Renal cortical epithelial cell (primary cell): ENCODE measurements at places on chromosomes 2 and 18.
A peak's percentile ranks its signal among the peaks of the same experiment; 100 is the strongest.

DNA sequence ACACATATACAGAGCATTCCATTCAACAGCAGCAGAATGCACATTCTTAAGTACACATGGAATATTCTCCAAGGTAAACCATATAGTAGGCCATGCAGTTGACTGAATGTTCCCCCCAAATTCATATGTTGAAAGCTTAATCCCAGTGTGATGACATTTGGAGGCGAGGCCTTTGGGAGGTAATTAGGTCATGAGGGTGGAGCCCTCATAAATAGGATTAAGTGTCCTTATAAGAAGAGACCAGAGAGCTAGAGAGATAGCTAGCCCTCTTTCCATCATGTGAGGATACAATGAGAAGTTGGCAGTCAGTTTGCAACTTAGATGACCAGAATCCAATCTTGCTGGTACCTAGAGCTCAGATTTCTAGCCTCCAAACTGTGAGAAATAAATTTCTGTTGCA is 27.6 kb downstream of the TMEM185B start:
- DNase-seq = no peak

GRCh38 chr2:209629597-209629996 is 142.0 kb upstream of the UNC80 start:
- peak; percentile 94 for DNase-seq

DNA sequence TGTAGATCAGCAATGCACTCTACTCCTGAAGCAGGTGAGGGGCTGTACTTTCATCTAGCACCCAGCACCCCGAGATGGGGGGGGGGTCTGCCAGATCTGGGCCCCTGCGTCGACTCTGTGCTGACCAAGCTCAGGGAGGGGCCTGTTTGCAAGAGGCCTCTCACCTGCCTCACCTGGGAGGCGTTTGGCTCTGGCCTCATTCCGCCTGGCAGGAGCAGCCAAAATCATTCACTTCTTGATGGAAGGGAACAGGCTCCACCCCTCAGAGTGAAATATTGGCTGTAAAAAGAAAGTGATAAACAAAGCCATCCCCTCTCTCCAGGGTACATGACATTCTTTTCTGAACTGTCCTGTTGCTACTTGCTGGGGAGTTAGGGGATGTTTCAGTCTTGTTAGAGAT is 10.7 kb upstream of the IL1R2 start:
- DNase-seq = no peak

- DNase-seq = no peak
These were observed 10.3 kb downstream of the ASXL3 start for GRCh38 chr18:33588361-33588760.

- no peak for DNase-seq
These were observed 30.0 kb upstream of the BMP10 start for GRCh38 chr2:68901199-68901514.

DNA sequence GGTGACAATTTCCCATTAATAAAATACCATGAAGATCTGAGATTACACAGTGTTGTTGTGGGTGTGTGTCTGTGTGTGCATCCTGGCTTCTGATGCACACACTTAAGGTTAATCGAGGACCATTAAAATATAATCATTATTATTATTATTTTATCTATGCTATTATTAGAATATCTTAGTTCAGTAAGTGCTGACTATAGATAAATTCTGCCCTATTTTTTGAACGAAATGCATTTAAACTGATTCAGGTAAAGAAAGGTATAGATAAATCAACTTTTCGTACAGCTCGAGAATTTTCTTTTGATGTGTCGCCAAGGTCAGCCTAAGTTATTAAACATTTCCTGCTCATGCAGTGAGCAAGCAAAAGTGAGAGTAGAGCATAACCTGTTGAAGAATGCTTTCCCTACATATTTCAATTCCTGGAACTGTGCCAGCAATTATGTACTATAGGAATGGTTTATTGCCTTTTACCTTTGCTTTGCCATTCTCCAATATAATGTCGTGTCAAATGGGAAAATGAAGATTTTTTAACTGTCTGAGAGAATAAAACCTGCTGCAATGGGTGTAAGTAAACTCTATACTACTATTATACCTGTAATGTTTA is 25.8 kb downstream of the KCNJ3 start:
- DNase-seq = no peak

DNA sequence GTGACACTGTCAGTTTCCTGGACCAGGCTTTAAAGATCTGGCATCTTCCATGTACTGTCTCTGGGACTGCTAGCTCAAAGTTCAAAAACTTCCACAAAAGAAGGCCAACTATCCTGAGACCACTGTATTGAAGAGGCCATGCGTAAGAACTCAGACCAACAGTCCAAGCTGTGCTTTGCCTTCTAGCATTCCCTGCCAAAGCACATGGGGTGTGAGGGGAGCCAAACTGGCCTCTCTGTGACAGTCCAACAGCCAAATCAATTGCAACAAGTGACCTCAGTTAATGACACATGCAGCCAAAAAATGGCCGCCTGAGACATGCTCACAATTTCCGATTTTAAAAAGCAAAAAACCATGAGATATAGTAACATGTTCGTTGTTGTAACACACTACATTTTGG is 160.3 kb upstream of the CDH19 start:
- no peak for DNase-seq

GRCh38 chr2:67881816-67882215 is 181.0 kb downstream of the C1D start:
- peak; percentile 25 for DNase-seq

DNA sequence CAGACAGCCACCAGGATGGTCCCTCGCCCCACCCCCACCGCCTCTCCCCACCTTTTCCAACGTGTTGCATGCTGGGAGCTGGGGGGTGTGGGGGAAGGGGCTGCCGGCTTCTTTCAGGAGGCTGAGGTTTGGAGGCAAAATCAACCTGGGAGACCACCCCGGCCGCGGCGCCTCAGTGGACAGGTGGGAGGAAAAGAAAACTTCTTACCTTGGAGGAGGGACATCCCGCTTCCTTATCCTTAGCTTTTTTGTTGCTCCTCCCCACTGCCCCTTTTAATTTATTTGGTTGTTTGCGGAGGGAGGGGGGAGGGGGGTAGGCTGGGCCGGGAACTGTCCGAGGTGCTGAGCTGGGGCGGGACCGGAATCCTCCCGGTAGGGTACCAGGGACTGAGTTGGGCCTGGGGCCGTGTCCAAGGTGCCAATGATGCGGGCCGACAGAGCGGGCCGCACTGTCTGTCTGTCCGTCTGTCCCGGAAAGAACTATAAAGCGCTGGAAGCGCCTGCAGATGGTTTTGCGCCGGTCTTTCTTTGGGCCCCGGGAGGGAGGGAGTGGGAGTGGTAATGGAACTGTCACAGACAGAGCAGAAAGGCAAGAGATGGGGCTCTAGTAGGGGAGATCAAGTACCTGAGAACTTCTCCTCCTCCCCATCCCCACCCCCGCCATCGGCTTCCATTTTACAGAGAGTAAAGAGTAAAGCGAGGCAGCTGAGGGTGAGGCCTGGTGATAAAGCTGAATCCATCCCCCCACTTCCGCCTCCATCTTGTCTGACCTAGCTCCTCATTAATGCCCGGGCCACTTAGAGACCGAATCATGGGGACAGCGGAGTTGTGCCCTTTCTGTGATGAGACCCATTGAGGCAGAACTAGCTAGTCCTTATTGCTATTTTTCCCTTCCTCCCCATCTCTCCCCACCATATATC is 2.4 kb downstream of the CDK5R2 start:
- no peak for DNase-seq

DNA sequence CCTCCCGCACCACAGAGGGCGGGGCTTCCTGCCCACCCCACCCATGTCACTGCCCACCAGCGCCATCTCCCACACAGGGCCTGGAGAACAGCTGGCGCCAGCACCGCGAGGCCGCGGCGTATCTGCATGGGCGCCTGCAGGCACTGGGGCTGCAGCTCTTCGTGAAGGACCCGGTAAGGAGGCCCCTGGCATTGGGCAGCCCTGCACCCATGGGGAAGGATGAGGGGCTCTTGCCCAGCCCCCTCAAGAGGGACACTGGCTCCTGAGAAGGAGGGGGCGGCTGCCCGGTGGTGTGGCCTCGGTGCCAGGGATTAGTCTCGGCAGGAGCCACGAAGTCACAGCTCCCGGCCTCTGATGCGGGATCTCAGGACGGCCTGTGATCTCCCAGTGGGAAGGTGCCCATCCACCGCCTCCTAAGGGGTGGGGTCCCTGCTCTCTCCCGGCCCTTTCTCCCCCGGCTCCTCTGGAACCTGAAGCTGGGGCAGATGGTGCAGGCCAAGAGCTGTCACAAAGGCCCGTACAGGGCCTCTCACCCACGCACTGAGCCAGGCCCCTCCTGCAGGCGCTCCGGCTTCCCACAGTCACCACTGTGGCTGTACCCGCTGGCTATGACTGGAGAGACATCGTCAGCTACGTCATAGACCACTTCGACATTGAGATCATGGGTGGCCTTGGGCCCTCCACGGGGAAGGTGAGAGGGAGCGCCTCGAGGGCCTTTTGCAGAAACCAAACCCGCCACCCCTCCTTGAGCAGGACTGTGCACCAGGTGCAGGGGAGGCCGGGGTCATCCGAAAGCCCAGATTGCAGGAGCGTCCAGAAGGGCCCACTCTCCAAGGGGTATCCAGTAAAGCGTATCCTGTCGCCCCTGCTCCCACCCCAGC is 9.1 kb downstream of the AGXT start:
- no peak for DNase-seq

- DNase-seq = peak; percentile 38
These were observed at the start of gene HS1BP3 for GRCh38 chr2:20650877-20651730. HS1BP3 (minus strand) TSS chr2:20651098; CDS start chr2:20651063, 35 bp downstream.

DNA sequence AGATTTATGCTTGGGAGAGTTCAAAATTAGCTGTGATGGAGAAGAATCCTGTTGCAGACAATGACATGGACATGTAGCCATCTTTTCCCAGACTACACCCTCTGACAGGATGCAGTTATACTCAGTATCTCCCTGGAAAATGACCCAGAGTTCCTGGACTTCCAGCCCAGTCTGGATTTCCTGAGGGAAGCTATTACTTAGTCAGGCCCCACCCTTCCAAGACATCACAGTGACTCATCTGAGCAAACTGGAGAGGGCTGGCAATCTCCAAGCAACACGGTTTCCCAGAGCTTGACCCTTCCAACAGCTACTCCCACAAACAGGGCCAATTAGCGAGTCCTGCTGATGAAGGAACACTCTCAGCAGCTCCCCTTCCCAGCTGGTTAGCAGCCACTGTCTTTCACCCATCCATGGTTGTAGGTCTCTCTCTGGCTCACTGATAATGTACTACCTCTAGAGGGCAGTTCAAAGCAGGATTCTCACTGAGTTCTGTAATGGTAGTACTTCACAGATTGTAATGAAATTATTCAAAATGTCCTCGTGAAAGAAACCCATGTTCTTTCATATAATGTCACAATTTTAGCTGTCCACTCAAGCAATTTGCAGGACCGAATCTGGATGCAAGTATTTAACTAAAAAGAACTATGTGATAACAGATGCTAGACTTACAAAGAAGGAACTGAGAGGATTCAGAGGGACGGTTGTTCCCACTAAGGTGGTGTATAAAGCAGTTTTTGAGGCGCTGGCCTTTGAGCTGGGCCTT is 110.2 kb downstream of the MDH1 start:
- DNase-seq = peak; percentile 92

DNA sequence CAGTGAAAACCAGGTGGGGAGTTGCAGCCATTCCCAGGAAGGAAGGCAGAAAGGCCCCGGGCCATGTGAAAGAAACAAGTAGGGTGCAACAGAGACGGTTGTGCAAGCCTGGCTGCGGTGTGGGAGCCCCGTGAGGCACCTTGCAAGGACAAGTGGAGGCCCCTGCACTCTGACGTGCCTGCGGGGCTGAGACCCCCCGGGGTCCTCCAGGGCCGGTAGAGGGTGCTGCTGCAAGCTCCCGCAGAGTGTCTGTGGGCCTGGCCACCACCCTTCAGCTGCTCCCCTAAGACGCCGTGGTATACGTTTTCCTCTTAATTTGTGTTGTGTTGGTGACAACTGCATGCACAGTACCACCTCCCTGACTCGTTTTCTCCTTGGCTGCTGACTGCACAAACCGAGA is 27.4 kb upstream of the MC5R start:
- no peak for DNase-seq

DNA sequence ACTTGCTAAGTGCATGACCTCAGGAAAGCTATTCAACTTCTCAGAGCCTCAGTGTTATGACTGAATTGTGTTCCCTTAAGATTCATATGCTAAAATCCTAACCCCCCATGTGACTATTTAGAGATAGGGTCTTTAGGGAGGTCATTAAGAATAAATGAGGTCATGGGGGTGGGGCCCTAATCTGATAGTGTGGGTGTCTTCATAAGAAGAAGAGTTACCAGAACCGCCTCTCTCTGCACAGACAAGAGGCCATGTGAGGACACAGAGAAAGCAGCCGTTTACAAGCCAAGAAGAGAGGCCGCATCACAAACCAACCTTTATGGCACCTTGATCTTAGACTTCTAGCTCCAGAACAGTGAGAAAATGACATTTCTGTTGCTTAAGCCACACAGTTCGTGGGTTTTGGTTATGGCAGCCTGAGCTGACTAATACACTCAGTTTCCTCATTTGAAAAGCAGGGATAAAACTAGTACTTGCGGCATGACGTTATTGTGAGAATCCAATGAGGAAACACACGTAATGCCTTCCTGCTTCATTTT is 9.9 kb downstream of the SH2D6 start:
- DNase-seq = peak; percentile 33

- no peak for DNase-seq
These were observed 37.7 kb downstream of the ANKRD12 start for GRCh38 chr18:9174302-9174701.

- DNase-seq = no peak
These were observed 16.8 kb upstream of the TMEM131 start for GRCh38 chr2:98012561-98012991.

GRCh38 chr18:78505851-78506461 is 473.7 kb upstream of the SALL3 start:
- DNase-seq = no peak

- DNase-seq = no peak
These were observed 3.0 kb upstream of the GAREM2 start for GRCh38 chr2:26169681-26170414.

- DNase-seq = no peak
These were observed 65.0 kb downstream of the UGGT1 start for GRCh38 chr2:128155970-128156369.

GRCh38 chr2:182541268-182541667 is 114.4 kb upstream of the PDE1A start:
- DNase-seq = no peak

GRCh38 chr2:119407430-119408220 is 24.0 kb upstream of the TMEM37 start:
- DNase-seq = peak; percentile 57

- no peak for DNase-seq
These were observed 12.7 kb downstream of the THOC1 start for GRCh38 chr18:255171-255570.
